ENCODE measurements at places on chromosomes 13 and 19.

GRCh38 chr19:12711187-12711586 is 12.5 kb downstream of the TNPO2 start:
- H3K27me3 ChIP-seq: no peaks in the 10 kb centered on the region
- DNase-seq: no peak
- no peak overlapping the region for H3K4me3 ChIP-seq

- DNase-seq: no peak
- peaks cover 23% of the 10 kb centered on the region for H3K27me3 ChIP-seq
- H3K4me3 ChIP-seq: no peak overlapping the region
- H3K4me1 ChIP-seq: peaks cover 31% of the 10 kb centered on the region
These were observed 9.5 kb downstream of the ADAMTSL5 start for GRCh38 chr19:1503089-1503924.

DNA sequence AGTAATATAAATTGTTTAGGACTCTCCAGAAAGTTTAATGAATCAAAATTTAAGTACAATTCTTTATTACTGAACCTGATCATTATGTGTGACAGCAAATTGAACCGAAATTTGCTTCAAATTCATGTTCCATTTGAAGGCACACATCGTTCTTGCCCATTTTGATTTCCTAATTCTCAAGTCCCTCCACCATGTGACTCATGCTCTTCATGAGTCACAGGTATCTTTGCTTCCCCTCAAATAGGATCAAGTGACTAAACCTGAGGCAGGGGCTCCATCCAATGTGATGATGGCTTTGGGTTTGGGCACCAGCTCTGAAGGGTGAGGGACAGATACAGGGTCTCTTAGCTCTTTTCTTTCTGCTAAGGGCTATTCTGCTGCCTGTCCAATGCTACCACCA is 86.1 kb downstream of the THSD1 start:
- H3K4me3 ChIP-seq: no peak overlapping the region
- DNase-seq: no peak
- H3K4me1 ChIP-seq: no peaks in the 10 kb centered on the region

DNA sequence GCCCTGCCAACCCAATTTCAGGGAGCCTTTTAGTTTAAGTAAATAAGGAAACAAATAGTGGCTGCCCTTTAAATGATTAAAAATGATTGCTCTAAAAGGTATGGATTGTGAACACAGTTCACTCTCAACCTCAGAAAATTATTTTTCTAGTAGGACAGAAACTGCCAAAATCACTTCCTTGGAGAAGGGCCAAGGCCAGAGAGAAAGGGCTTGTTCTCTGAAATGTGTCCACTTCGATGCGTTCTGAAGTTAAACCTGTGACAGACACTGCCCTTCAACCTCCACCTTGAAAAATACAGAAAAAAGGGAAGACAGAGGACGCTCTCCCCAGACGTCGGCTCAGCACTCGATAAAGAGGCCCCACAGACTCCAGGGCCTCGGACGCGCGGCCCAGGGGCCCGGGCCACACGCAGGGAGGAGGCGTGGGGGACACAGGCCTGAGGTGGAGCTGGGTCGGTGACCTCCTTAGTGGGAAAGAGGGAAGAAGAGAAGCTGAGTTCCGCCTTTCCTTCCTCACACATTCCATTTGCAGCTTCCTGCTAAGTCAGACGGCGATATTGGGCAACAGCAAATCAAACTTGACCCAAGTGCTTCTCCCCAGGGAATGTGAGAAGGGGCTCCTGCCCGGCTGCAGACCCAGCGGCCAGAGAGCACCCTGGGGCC is 63.6 kb downstream of the RASA3 start:
- H3K27me3 ChIP-seq: no peaks in the 10 kb centered on the region
- H3K4me1 ChIP-seq: peaks cover 76% of the 10 kb centered on the region
- peak overlapping the region; percentile 25 for H3K27ac ChIP-seq
- DNase-seq: no peak

DNA sequence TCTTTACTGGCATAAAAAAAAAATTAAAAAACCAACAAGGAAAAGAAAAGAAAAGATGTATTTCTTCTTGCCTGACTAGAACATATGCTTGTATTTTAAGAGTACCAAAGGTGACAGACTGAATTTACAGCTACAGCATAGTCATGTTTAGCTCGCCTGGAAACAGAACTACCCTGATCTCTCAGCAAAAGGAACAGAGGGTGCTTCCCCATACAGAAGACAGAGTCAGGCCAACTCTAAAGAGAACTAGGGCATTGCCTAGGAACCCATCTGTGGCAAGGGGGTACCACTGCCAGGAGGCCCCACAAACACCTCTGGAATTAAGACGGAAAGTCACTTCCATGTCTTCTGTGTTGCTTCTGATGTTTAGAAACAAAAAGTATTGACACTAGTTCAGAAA is 252.1 kb upstream of the STARD13 start:
- H3K27me3 ChIP-seq: no peaks in the 10 kb centered on the region
- H3K27ac ChIP-seq: peak overlapping the region; percentile 85
- H3K4me1 ChIP-seq: no peaks in the 10 kb centered on the region
- DNase-seq: no peak
- H3K36me3 ChIP-seq: no peaks in the 10 kb centered on the region

All from spinal cord (tissue), 10 donors.